ENCODE measurements at places on chromosomes 12 and 14.

DNA sequence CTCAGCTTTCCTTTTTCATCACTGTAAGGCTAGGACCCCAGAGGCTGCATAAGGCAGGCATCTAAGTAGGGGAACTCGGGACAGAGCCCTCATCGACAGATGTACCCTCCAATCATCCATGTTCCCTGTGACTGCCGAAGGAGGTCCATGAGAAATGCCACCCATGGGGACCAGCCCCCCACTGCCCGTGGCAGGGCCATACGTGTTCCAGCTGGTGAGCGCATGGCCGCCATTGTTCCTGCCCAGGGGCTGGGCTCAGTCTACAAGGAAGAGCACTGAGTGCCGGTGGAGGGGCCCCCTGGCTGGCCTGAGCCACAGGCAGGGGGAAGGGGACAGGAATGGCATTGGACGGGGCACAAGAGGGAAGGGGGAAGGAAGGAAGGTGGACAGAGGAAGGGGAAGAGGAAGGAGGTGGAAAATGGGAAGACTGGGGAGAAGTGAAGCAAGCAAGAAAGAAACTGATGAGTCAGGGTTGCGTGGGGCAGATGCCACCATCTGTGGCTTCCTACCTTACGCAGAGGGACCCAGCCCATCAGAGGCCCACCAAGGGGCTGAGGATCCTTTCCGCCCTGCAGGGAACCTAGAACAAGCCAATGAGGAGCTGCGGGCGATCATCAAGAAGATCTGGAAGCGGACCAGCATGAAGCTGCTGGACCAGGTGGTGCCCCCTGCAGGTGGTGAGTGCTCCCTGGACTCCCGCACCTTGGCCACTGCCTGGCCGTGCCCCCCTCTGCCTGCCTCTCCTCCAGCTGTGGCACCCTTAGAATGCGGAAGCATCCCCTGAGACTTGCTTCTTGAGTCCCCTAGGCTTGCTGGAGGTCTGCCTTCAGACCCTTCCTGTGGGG is 120.6 kb upstream of the FKBP4 start:
- DNase-seq, result no peak

- DNase-seq, result no peak
These were observed 1.2 kb downstream of the PTPRQ start for GRCh38 chr12:80445083-80445793.

GRCh38 chr12:64903479-64904152 is 79.2 kb downstream of the TBC1D30 start:
- peak; percentile 36 for DNase-seq

DNA sequence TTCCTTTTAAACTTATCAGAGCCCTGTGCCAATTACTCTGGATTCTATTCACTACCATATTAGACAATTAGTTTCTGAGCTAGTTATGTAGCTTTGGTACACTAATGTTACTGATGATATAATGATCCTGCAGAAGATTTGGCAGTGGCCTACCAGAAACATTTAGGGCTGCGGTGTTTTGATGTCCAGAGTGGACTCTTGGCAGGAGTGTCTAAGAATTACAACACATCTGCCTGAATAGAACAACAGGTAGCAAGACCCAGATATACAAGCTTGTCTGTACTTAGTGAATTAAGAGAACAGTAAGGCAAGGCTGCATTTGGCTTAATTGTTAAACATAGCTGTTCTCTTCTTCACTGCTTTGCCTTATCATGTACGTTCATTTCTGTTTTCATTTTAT is 691.6 kb upstream of the FBXO33 start:
- DNase-seq, result no peak

DNA sequence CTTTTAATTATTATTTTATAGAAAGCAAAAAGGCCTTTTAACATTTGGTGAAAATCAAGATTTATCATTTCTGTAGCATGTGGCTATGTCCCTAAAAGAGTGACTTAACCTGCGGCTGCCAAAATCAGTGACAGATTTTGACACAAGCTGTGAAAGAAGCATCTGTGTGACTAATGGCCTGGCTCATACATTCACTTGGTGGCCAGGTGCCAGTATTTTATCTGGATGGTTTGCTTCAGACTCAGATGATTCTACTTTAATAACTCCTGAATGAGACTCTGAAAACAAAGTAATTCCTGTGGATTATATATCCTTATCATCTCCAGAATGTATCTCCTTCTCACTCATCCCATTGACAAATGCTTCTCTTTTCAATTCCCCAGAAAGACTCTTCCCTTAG is 103.0 kb downstream of the FSCB start:
- no peak for DNase-seq

DNA sequence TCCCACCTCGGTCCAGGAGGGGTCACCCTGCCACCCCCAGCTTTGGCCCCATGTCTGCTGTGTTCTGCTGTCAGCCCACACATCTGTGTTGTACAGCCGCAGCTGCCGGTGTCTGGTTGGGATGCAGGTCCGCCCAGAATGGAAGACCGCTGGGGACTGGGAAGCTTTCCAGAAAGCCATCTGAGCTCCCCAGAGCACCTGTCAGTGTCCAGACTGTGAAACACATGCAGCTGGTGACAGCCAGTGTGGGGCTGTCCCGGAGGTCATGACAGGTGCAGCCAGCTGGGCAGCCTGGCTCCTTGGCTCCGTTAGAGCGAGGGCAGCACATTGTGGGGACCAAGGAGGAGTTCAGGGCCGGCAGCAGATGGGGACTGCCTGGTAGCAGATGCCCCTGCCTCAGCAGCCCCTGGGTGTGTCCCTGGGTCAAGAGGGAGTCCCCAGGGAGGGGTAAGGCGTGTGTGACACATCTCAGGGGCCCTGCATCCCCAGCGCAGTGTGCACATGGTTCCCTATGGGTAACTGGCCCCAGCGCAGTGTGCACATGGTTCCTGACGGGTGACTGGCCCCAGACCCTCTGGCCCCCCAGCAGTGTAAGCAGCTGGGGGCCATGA is 16.4 kb downstream of the CEP170B start:
- DNase-seq, result no peak

DNA sequence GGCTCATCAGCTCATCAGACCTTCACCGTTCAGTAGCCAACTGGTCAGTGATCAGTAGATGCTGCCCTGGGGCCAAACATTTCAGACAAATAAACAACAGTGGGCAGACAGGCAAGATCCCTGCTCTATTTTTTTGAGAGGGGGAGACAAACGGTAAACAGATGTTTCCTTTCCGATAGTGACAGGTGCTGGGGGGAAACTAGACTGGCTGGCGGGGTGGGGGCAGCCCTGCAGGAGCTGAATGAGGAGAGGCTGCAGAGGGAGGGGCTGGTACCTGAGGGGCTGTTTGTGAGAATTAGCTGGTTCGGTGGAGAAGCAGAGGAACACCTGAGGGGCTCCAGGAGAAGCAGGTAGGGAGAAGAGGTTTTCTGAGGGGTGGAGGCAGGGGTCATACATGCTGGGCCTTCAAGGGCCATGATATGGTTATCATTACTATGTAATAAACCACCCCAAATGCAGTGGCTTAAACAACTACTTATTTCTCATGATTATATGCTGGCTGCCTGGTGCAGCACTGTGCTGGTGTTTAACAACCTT is 8.2 kb upstream of the GOLGA3 start:
- no peak for DNase-seq

- DNase-seq, result no peak
These were observed 205.6 kb upstream of the RGS6 start for GRCh38 chr14:71726580-71727021.

DNA sequence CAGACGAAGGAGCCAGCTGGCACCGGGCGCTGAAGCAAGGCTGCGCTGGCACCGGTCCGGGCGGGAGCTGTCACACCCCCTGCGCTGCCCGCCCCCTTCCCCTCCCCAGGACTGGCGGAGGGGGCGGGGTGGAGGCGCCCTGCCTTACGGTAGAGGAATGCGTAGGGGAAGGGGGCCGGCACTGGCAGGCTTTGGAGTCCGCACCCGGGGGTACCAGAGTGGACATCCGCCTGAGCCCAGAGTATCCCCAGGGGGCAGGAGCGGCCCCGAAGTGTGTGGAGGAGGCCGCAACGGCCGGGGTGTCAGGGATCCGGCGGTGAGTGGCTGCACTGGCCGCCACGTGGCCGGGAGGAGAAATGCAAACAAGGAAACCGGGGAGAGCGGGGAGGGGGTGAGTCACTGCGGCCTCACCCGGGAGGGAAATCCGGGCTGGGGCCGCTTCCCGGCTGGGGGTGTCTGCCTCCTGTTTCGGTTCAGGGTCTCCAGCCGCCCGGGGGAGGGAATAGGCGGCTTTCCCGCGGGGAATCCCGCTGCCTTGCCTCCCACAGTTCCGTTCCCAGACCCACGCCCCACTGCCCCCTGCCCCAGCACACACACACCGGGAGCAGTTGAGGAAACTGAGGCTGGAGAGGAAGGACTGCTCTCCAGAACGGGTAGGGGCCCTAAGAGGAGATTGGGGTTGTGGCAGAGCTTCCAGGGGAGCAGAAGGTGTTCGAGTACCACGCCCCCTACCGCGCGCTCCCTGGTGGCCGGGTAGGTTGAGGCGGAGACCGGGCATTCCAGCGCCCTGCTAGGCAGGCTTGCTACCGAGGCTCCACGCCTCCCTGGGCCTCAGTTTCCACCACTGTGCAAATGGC is at the start of gene RAPGEF3:
Gene RAPGEF3 (minus strand): TSS at position 47 of the 857 bp plus-strand sequence. CDS start 324 bp downstream, outside the sequence.
- DNase-seq, result peak; percentile 59

DNA sequence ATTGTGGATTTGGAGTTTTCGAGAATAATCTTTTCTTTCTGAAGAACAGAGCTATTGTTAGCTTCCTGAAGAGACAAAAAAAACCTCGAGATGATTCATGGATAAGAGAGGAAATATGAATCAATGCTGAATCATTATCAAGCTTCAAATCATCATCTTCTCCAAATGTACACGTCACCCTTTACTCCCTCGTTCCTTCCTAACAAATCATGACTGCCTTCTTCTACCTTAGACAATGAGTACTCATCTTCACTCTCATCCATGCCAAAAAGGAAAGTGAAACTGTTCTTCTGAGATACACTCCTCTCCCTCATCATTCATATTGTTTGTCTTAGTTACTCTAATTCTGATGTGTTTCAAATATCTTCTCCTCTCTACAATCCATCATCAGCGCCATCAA is 1115.8 kb upstream of the ATXN7L3B start:
- peak; percentile 6 for DNase-seq

DNA sequence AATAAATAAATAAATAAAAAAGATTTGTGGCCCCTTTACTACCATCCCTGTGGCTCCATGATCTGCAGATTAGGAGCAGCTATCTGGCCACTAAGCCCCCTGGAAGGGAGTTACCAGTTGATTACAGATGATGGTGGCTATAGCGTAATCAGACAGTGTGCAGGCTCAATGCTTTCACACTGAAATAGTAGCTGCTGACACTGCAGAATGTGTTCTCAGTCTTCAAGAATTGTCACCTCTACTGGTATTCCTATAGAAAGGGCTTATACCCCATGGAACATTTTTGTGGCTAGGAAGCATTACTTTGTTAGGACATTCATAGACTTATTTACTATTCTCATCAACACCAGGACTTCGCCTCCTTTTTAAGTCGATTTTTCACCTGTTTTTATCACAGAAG is 30.9 kb downstream of the DCAF4 start:
- DNase-seq, result no peak

- no peak for DNase-seq
These were observed 114.4 kb upstream of the TMEM233 start for GRCh38 chr12:119479121-119479561.

DNA sequence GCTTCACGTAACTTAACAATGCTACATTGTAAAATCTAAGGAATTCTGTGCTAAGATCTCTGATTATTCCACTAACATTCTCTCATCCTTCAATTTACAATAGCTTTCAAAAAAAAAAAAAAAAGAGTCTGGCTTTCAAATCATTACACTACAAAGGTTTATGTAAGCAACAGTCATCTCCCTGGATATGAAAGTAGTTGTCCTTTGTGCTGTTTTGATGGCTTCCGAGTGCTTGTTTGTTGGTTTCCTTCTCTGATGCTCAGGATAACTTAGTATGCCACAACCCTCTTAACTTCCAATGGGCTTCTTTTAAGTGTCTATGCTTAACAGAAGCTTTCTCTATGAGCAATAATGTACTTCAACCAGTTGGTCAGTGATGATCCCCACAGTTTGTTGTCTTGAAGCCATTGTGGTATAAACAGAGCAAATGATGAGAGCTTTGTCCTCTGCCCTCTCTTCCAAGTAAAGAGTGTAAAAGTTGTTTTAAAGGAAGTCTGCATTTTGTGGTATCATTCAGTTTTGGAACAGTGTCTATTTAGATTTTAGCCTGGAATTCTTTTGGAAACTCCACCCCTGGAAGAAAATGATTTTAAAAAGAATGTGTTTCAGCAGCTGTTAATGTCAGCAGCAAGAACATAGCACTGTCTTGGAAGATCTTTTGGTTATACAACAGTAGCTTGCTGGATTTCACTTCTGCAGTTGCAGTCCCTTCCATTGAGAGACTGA is 396.1 kb upstream of the RGS6 start:
- DNase-seq, result no peak

DNA sequence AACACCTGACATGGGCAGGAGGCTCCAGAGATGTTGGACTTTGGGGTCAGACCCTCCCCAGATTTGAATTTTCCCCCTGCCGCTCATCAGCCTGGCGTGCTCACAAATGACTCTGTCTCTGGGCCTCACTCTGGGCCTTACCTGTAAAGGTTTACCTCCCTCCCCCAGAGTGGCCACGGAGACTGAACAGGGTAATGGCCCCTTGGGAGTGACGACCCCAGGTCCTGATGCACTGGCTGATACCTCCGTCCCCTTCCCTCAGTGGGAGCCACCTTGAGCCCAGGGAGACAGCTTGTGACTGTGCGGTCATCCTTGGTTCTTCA is 7.0 kb downstream of the SLC25A29 start:
- no peak for DNase-seq

DNA sequence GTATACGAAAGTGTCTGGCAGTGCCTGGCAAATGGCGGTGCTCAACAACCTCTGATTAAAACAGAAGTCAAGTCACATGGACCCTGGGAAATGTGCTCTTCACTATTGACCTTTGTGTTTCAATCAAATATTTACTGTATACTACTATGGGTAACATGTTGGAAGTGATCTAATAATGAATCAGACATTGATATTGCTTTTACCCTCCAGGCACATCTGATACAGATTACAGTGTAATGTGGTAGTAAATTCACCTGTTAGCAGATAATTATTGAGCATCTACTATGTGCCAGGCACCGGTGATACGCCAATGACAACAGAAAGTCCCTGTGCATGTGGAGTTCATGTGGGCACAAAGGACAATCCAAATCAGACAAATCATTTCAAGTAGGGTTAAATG is 63.1 kb downstream of the STON2 start:
- no peak for DNase-seq

DNA sequence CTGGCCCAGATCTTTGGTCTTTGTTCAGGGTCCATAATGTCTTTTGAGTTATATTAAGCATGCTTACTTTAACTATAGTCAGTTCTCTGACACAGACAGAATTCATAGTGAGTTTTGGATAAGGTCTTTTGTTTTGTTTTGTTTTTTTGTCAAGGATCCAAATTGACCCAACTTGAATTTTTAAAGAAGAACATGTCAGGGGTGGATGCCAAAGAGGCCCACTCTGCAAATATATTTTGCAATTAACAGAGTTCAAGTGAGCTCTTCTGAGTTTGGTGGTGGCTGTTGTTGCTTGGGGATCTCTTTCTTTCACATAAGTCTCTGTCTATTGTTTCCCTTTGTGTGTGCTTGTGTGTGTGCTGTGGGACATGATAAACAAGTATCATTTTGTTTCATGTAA is 34.4 kb upstream of the PMCH start:
- no peak for DNase-seq

Data from fibroblast of skin of left quadriceps (primary cell).